Breast epithelium (tissue), 4 donors: ENCODE measurements at places on chromosomes 3 and 15. TPM values are rescaled to one million over a fixed set of nuclear protein-coding genes. Genes with fewer than 3 reads are reported as not detected.

Gene CYP1A2
- total RNA-seq, result not detected

Gene ZNF662
- total RNA-seq, result 17.4 TPM

Gene PTH1R
- 4.7 TPM for total RNA-seq

Gene CHRD
- 20.3 TPM for total RNA-seq
